ENCODE measurements at places on chromosomes 6 and 20. TPM values are rescaled to one million over a fixed set of nuclear protein-coding genes. Genes with fewer than 3 reads are reported as not detected.

ZBP1 gene
- not detected for polyA plus RNA-seq

SYCP2 gene
- 6.5 TPM for polyA plus RNA-seq

POPDC3 gene
- polyA plus RNA-seq, result 0.43 TPM

BTN1A1 gene
- 0.21 TPM for polyA plus RNA-seq

PRDM1 gene
- polyA plus RNA-seq, result 1.8 TPM

SOX4 gene
- 152 TPM for polyA plus RNA-seq

LAMP5 gene
- 5.6 TPM for polyA plus RNA-seq

MUCL3 gene
- polyA plus RNA-seq, result 0.13 TPM

HLA-DPA1 gene
- 19.5 TPM for polyA plus RNA-seq

- peak; percentile 38 for DNase-seq
These were observed 8.8 kb upstream of the SRSF6 start for GRCh38 chr20:43448748-43449535.

GRCh38 chr6:7137335-7138045, 29.7 kb downstream of the RREB1 start:
- no peak for DNase-seq

GRCh38 chr6:18551228-18551627, 164.1 kb downstream of the RNF144B start:
- no peak for DNase-seq

- no peak for DNase-seq
These were observed 61.7 kb downstream of the ESF1 start for GRCh38 chr20:13723011-13723410.

GRCh38 chr20:32534661-32535240, 50.4 kb downstream of the NOL4L start:
- no peak for DNase-seq

DNA sequence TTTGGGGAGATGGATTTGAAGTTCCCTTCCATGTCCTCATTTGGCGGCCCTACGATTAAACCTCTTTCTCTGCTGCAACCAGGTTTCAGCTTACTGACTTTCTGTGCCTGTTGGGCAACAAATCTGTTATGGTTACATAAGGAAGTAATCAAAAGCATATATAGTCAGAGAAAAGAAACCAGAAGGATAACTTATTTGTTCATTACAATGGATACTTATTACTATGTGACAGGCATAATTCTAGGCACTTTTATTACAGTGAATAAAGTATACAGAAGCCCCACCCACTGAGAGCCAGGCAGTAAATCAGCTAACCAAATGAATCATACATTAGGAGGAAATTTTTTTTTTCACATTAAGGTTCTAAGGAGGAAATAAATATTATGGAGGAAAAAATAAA, 9.6 kb upstream of the TRIM31 start:
- DNase-seq, result no peak

GRCh38 chr6:136787726-136788068, 4.6 kb downstream of the MAP3K5 start:
- no peak for DNase-seq

- DNase-seq, result no peak
These were observed 16.3 kb upstream of the RFPL4B start for GRCh38 chr6:112330879-112331265.

DNA sequence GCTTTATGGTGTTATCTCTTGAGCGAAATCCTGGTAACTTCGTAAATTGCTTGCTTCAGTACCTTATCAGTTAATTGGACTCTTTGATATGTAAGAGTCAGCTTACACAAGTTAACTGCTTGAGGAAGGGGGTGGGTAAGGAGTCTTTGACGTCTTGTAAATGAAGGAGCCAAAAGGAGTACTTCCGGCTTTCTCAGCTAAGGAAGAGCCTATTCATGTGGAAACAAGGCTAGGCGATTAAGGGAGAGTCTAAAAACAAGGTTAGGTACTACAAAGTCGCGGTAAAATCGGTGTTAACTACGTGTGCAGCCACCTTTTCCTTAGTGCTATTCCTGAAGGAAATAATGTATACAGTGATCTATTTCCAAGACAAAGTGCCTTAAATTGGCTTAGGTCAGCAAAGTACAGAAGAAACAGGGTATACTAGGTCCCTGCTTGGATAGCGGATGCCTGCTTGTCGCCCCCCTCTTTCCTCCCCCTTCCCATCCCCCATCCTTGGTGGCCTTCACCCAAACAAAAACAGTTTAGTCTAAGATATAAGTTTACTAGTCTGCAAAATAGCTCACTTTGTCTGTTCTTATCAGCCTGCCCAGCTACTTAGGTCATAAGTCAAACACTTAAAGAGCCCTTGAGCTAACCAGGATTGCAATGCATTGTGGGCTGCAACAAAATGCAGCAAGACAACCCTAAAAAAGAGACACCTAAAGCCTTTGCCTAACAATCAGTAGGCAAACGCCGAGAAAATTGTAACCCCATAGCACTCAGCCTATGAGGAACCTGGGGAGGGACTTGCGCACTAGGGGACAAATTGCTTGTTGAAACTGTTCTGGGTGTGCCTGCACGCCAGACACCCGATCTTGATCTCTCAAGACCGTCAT, 147.3 kb downstream of the TRIM27 start:
- DNase-seq, result no peak

GRCh38 chr20:60695226-60696000, 556.6 kb upstream of the CDH4 start:
- no peak for DNase-seq

GRCh38 chr20:33465481-33466302, 22.1 kb upstream of the SNTA1 start:
- DNase-seq, result no peak
